SK-N-SH (cell line): ENCODE measurements at places on chromosomes 12 and 14.
A peak's percentile ranks its signal among the peaks of the same experiment; 100 is the strongest.

DNA sequence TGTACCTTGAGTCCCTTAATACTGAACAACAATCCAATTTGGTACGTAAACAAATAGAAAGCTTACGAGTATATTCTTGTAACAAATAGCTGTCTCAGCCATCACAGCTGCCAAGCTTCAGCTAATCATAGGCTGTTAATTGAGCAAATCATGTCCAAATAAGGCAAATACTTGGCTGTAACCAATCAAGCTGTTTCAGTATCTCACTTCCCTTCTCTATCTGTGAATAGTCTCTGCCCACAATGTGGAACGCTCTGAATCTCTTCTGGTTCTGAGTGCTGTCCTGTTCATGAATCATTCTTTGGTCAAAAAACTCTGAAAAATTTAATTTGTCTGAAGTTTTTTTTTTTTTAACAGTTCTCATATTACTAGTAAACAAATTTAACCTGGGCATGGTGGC lies 5.8 kb upstream of the NEMF start:
- no peak for DNase-seq

GRCh38 chr14:105315941-105316576 lies 1.5 kb downstream of the PACS2 start:
- DNase-seq, result peak; percentile 28

DNA sequence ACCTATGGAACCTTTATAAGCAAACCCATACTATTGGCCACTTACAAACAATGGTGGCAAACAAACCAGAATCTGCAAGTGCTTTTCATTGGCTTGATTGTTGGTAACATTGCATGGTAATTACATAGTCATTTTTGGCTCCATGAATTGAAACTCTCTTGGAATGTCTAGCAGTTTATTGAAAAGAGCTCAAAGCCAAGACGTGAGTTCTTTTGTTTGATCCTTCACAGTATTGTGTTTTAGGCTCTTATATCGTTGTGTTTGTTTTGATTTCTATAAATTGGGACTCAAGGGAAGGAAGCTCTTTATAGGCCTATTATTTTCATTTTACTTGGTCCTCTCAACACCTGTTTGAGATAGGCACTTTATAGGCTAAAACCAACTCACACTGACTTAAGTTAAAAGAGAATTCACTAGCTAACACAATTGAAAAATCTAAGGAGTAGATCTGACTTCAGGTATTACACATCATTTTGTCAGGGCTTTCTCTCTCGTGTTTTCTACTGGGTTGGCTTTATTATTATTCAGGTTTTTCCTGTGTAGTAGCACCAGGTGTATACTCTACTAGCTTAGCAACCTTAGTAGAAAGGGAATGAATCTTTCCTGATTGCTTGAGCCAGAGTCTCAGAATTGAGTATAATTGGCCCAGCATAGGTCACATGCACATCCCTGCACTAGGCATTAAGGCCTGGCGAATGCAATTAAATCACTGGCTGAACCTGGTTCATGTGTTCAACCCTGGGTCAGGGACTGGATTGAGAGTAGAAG lies 341.4 kb downstream of the RAD51B start:
- no peak for DNase-seq

GRCh38 chr14:26191123-26191522 lies 406.7 kb downstream of the NOVA1 start:
- no peak for DNase-seq

DNA sequence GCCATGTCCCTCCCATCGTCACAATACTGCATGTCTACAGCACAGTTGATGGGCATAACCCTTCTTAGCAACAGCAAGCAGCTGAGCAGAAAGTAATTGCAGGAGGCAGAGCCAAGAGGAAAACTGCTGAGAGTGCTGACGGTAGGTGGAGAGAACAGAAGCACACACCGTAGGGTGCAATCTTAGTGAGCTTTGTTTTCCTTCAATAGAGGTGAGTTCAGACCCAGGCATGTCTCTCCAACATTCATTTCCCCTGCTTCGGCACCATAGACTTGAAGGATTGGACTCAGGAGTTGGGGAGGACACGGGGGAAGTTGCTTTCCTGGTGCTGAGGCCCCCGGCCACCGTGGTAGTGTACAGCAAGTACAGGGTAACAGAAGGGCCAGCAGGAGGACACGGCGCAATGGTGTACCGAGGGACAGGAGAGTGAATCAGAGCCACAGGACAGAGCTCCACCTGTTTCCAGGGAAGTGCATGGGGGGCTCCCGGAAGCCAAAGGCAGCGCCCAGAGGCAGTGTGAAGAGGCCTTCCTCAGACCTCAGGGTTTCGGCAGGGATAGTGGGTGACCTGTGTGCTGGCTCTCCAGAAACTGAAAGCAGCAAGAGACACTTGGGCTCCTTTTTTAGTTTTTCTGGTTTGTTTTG lies 36.3 kb upstream of the SINHCAF start:
- DNase-seq, result no peak

DNA sequence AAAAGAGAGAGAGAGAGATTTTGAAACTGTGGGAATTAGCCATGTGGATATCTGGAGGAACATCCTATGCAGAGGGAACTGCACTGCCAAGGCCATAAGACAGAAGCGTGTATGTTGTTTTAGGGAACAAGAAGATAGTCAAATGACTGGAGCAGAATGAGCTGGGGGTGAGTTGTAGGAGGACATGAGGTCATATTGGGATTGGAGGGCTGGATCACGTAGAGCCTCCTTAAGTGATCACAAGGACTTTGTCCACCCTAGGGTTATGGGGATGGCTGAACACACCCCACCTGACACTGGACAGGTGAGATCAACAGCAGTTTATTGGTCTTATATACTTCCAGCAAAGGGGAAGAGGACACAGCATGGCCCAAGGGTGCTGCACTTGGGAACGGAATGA lies 8.2 kb upstream of the CGRRF1 start:
- DNase-seq, result no peak

DNA sequence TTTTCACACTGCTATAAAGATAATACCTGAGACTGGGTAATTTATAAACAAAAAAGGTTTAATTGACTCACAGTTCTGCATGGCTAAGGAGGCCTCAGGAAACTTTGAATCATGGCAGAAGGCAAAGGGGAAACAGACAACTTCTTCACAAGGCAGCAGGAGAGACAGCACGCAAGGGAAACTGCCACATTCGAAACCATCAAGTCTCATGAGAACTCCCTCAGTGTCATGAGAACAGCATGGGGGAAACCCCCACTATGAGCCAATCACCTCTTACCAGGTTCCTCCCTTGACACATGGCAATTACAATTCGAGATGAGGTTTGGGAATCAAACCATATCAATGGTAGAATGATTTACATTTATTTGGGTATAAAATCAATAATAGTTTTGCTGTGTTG lies 558.5 kb downstream of the TMTC2 start:
- DNase-seq, result no peak

DNA sequence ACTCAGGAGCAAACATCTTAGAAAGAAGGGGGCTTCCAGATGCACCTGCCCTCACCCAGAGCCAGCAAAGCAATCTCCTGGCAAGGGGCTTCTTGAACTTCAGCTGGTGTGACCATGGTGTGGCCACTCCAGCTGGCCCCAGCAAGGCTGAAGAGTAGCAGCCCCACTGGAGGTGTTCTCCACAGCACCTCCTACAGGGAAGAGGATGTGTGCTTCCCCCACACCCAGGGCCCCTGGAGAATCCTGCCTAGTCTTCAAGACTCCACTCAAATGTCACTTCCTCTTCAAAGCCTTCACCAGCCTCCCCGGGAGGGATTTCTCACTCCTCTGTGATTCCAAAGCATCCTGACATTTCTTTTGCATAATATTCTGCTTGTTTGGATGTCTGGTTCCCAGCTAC lies 8.5 kb downstream of the RAB15 start:
- no peak for DNase-seq

DNA sequence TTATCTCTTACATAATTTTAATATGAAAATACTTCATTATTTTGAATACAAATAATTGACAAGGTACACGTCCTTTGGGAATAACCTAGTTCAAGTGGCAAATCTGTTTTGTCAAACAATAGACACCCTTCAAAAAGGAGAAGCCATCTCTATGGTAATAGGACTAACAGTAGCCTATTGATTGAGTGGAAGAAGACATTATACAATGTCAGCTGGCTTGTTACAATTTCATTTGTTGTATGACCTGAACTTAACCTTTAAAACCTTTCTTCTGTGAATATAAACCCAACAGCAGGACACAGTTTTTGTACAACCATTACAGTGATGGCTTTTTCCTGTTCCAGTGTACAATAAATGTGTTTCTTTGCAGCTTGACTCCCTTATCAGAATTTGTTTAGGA lies 8.1 kb downstream of the TMEM260 start:
- DNase-seq, result no peak

GRCh38 chr14:100524233-100524932 lies 62.8 kb downstream of the BEGAIN start:
- no peak for DNase-seq

DNA sequence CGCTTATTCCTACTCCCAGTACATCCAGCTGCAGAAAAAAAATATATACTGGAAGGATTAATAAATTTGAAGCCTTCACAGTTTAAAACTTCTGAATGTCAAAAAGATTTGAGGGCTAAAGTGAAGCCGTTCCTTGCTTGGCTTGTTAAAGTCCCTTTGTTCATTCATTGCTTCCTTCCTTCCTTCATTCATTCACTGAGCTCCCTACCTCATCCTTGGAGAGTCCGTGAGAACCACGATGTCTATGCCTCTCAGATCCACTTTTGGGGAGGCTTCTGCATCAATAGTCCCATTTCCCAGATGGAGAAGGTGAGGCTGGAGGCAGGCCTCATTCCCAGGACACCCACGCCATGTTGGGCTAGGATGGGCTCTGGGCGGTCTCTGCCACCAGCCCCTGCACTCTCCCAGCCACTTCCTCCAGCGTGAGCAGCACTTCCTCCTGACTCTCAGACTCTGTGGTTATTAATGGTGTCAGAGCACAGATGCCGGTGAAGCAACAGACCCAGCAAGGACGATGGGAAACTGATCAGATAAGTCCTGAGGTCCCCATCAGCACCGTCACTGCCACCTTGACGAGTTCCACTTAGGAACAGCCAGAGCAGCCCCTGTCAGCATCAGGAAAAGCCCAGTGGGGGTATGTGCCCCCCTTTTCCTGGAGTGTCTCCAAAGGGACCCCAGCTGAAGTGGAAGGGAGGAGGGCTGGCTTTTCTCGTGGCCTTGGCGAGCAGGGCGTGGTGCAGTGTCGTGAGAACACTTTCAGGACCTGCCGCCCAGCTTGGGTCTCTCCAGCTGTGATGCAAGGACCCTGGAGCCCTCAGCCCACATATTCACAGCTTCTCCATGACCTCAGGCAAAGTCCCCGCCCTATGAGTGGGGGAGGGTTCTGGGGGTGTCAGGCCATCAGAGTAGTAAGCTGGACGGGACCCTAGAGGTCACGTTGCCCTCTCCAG lies 21.2 kb downstream of the ASB2 start:
- peak; percentile 37 for DNase-seq

DNA sequence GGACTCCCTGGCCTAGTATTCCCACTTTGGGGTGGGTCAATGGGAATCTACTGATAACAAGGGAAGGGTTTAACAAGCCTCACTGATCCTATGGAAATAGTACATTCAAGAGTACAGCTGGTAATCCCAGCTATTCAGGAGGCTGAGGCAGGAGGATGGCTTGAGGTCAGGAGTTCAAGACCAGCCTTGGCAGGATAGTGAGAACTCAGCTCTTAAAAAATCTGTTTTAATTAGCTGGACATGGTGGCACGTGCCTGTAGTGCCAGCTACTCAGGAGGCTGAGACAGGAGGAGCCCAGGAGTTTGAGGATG lies 4.5 kb downstream of the POMT2 start:
- DNase-seq, result no peak

GRCh38 chr14:30928462-30928861 lies 54.1 kb downstream of the COCH start:
- DNase-seq, result no peak
